ENCODE measurements at places on chromosomes 4 and X. TPM values are rescaled to one million over a fixed set of nuclear protein-coding genes. Genes with fewer than 3 reads are reported as not detected.

Gene CPE
- polyA plus RNA-seq, result 123 TPM

Gene FGFBP1
- polyA plus RNA-seq, result 0.33 TPM

Gene TMEM131L
- polyA plus RNA-seq, result 27.1 TPM

Gene MTTP
- 10.2 TPM for polyA plus RNA-seq

Gene SH3D19
- 28.9 TPM for polyA plus RNA-seq

Gene SLC49A3
- 3.5 TPM for polyA plus RNA-seq

Gene ETDA
- polyA plus RNA-seq, result 0.38 TPM

Gene VCX3A
- polyA plus RNA-seq, result not detected

Gene MEPE
- polyA plus RNA-seq, result not detected

Gene TNIP3
- 1.8 TPM for polyA plus RNA-seq

Gene MAGEA2
- polyA plus RNA-seq, result not detected

Gene PABPC1L2B
- polyA plus RNA-seq, result 0.03 TPM

Gene TMSB15B
- 20.3 TPM for polyA plus RNA-seq

Gene PPP2R3B
- polyA plus RNA-seq, result 19.1 TPM

Gene GLUD2
- 5.2 TPM for polyA plus RNA-seq

Gene IQSEC2
- polyA plus RNA-seq, result 14.0 TPM

Gene PNMA6F
- 0.22 TPM for polyA plus RNA-seq

Gene PRMT9
- polyA plus RNA-seq, result 29.8 TPM

Gene SYTL5
- 3.2 TPM for polyA plus RNA-seq

Gene SSX2B
- not detected for polyA plus RNA-seq

Gene SPANXA2
- polyA plus RNA-seq, result not detected

Gene ARAP2
- polyA plus RNA-seq, result 6.5 TPM

Gene ASB12
- polyA plus RNA-seq, result 0.44 TPM

Gene UBQLN2
- polyA plus RNA-seq, result 49.6 TPM

Gene PWWP3B
- 3.1 TPM for polyA plus RNA-seq

Gene NEUROG2
- polyA plus RNA-seq, result not detected

Gene SHISA3
- 100 TPM for polyA plus RNA-seq

Gene CXCL10
- polyA plus RNA-seq, result 5.1 TPM

Gene TSPAN6
- polyA plus RNA-seq, result 184 TPM

Gene ZNF157
- polyA plus RNA-seq, result 0.98 TPM

Gene RAB33A
- 0.59 TPM for polyA plus RNA-seq

Gene FAAH2
- polyA plus RNA-seq, result 10.4 TPM

Gene F8A2
- polyA plus RNA-seq, result not detected

Gene DDIT4L
- 3.2 TPM for polyA plus RNA-seq

Gene FAM9B
- 0.09 TPM for polyA plus RNA-seq

Gene SMPX
- 0.26 TPM for polyA plus RNA-seq

Gene CFAP99
- 0.76 TPM for polyA plus RNA-seq

Gene KLF8
- 4.6 TPM for polyA plus RNA-seq

Gene MAGEA9B
- not detected for polyA plus RNA-seq

Gene CXCL9
- 0.08 TPM for polyA plus RNA-seq

Gene FAM133A
- polyA plus RNA-seq, result 0.13 TPM
